Muscle of back (tissue), 13 donors: ENCODE measurements at places on chromosomes 3 and 15.

DNA sequence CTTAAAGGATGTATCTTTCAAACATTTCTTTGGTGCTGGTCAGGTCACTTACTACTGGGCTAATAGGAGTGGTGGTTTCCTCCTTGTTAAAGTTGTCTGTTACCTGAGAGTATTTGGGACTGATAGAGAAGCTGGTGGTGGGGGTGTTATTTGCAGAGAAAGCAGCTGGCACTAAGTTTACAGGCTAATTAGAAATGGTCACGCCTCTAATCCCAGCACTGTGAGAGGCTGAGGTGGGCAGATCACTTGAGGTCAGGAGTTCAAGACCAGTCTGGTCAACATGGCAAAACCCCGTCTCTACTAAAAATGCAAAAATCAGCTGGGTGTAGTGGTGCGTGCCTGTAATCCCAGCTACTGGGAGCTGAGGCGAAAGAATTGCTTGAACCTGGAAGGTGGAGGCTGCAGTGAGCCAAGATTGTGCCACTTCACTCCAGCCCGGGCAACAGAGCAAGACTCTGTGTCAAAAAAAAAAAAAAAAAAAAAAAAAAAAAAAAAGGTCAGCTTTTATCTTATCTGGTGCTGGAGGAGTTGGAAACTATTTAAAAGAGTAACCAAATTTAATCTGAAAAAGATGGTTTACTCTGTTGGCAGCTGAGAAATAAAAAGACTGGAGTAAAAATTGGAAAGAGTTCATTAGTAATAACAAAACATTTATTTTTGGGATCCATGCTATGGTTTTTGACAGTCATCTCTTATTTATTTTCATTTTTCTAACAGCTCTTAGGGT lies 332.6 kb downstream of the PTPRG start:
- DNase-seq = no peak

GRCh38 chr15:45187578-45187893 lies 230 bp downstream of the SHF start:
- DNase-seq = no peak

DNA sequence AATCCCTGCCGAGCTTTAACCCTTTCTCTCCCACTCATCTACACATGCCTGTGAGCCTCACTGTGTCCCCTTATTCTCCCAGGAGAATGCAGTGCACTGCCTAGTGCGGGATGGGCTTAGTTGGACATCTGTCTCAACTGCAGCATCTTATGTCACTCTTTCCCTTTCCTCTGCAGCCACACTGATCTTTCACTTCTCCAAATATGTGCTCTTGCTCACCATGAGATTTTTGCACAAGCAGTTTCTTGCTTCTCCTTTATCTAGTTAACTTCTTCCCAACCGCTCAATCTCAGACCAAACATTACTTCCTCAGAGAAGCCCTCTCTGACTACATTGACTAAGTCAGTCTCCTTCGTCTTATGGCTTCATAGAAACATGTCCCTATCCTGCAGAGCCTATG lies 292.3 kb downstream of the KBTBD8 start:
- no peak for DNase-seq

- DNase-seq = no peak
Measured at GRCh38 chr15:60972866-60973265, 256.2 kb downstream of the RORA start.

DNA sequence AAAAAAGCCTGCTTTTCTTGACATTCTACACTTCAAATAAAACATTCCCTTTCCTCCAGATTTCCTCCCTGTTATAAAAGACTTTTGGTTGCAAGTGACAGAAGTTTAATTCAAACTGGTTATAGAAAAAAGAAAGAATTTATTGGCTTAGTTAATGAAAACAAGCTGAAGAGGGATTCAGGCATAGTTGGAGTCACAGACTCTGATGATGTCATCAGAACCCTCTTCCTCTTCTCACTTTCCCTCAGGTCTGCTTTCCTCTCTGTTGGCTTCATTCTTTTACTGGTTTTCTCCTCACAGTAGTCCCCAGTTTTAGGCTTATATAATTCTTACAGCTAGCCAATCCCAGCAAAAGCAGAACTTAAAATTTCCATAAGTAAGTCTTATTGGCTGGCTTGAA lies 32.0 kb upstream of the MBNL1 start:
- DNase-seq = peak; percentile 29
